ENCODE measurements at places on chromosomes 7 and 10. TPM values are rescaled to one million over a fixed set of nuclear protein-coding genes. Genes with fewer than 3 reads are reported as not detected.

Gene SLC16A9
- not detected for total RNA-seq

Gene SPAM1
- not detected for total RNA-seq

- no peak for DNase-seq
Measured at GRCh38 chr10:22803261-22803885, 89.0 kb upstream of the PIP4K2A start.

DNA sequence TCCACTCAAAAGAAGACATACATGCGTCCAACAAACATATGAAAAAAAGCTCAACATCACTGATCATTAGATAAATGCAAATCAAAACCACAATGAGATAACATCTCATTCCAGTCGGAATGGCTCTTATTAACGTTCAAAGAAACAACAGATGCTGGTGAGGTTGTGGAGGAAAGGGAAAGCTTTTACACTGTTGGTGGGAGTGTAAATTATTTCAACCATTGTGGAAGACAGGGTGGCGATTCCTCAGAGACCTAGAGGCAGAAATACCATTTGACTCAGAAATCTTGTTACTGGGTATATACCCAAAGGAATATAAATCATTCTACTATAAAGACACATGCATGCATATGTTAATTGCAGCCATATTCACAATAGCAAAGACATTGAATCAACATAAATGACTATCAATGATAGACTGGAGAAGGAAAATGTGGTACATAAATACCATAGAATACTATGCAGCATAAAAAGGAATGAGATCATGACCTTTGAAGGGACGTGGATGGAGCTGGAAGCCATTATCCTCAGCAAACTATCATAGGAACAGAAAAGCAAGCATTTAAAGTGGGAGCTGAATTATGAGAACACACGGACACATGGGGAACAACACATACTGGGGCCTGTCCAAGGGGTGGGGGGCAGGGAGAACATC, 28.4 kb downstream of the PCDH15 start:
- no peak for DNase-seq

GRCh38 chr7:41315764-41316163, 387.1 kb downstream of the INHBA start:
- DNase-seq: no peak

DNA sequence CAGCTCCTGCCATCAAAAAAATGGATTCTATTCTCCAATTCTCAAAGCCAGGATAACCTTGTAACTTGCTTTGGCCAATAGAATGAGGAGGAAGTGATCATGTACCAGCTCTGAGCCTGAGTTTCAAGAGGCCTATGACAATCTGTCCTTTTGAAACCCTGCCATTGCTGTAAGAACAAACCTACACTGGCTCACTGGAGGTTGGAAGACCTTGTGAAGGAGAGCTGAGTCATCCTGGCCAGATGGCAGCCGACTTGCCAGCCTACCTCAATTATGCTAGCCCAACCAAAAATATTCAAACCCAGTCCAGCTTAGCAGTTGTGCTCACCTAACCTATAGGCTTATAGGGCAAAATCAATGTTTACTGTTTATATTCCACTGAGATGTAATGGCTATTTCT, 93.0 kb downstream of the HGF start:
- no peak for DNase-seq
